Caco-2 (cell line): ENCODE measurements at places on chromosomes 7 and 10.

DNA sequence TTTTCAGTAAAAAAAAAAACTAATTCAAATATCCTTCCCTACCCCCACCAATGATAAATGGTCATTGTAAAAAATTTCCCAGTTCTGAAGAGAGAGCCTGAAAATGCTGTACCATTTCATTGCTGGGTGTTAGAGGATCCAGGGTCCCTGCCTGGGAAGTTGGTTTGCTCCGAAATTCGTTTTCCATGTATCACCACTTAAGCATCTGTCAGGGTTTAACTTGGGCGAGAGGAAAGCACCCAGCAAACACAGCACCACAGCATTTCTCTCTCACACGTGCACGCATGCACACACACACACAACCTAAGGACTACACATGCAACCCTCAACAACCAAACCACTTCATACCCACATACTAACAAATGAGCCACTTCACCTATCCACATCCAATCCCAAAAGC is 42.1 kb upstream of the EMX2 start:
- no peaks in the 10 kb centered on the region for H3K36me3 ChIP-seq
- H3K27ac ChIP-seq, result no peak overlapping the region
- no peak overlapping the region for H3K4me3 ChIP-seq
- no peak for DNase-seq
- no peaks in the 10 kb centered on the region for H3K27me3 ChIP-seq

GRCh38 chr10:127283576-127283975 is 87.2 kb upstream of the INSYN2A start:
- no peaks in the 10 kb centered on the region for H3K4me1 ChIP-seq
- no peak overlapping the region for H3K4me3 ChIP-seq
- DNase-seq, result no peak
- H3K27me3 ChIP-seq, result no peaks in the 10 kb centered on the region
- H3K27ac ChIP-seq, result no peak overlapping the region
- no peaks in the 10 kb centered on the region for H3K36me3 ChIP-seq

DNA sequence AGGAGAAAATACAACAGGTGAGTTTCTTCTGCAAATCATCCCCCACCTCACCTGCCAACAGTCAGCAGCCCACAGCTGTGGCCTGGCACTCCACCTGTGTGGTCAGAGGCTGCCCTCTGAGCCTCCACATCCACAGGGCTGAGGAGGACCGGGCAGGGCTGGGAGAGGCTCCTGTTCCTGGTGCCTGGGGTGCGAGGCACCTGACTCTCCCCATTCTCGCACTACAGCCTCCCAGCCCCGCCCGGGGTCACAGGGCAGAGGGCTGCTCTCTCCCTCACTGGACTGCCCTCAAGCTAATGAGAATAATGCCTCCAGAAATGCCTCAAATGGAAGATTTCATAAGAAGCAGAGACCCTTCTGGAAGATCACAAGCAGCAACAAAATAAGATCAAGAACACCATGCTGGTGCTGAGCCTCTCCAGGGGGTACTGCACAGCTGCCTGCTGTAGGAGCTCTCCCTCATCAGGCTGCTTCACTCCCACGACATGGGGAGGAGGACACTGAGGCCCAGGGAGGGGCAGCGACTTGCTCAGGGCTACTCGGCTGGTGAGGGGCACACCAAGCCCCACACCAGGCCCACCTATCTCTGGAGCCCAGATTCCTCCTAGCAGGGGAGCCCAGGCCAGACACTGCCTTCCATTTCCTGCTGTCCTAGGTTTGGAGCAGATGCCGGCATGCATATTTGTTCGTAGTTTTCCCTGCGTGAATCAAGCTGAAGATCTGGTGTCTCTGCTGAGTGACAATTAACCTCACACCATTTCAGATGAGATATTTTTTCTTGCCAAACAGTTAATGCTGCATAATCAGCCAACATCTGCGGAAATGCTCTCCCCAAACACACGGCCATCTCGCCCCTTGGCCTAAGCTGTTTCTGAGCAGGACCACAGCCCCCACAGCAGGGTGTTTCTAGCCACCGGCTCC is 76.5 kb downstream of the FAM53B start:
- no peak overlapping the region for H3K4me3 ChIP-seq
- no peaks in the 10 kb centered on the region for H3K27me3 ChIP-seq
- peaks cover 3% of the 10 kb centered on the region for H3K36me3 ChIP-seq
- peaks cover 25% of the 10 kb centered on the region for H3K4me1 ChIP-seq

DNA sequence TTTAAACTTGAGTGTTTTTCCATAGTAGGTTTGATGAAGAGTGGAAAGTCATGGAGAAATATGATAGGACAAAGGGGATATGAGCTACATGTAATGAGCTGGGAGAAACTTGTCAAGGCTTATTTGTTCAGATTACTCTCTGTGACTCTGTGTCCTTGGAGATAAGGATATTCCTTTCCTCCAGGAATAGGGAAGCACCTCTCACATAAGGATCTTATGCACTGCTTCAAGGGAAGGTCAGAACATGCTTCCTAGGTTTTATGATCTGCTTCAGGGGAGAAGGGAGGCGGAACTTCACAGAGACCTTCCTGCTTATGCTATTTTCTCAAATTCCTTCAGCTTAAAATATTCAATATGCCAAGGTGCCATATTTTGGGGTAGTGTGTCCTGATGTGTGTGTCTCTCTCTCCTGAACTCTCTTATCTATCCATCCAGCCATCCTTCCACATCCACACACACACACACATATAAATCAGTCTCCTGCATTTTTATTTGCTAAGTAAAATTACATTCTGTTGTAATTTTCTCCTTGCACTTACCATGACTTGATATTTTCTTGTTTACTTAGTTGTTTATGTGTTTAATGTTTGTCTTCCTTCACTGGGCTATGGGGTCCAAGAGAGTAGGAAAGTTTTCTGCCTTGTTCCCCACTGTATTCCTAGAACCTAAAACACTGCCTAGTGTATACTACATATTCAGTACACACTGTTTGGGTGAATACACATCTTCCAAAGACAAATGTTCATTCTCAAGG is 26.4 kb downstream of the ARL4A start:
- no peaks in the 10 kb centered on the region for H3K27me3 ChIP-seq
- no peak overlapping the region for H3K27ac ChIP-seq
- no peak overlapping the region for H3K4me3 ChIP-seq
- DNase-seq, result no peak

DNA sequence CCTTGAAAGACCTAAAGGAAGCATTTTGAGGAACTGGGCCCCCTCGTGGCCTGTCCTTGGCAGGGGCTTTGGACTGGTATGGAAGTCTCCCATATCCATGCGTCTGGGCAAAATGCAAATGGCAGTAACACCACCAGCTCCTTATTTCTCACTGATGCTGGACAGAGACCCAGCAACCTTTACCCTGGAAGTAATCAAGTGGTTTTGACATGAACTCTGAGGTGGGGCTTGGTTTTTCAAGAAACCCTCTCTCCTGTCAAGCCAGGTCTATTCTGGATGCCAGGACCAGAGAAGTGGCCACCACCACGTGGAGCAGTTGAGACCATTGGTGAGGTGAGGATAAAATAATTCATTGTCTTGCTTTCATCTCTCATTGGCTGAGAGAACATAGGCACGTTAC is 84.4 kb downstream of the OTUD1 start:
- H3K27me3 ChIP-seq, result no peaks in the 10 kb centered on the region
- no peak overlapping the region for H3K27ac ChIP-seq
- no peak for DNase-seq
- H3K4me1 ChIP-seq, result no peaks in the 10 kb centered on the region

GRCh38 chr7:157418204-157419034 is 81.6 kb downstream of the DNAJB6 start:
- H3K36me3 ChIP-seq, result no peaks in the 10 kb centered on the region; the same call in 1 of the 2 replicates
- H3K4me1 ChIP-seq, result no peaks in the 10 kb centered on the region
- no peaks in the 10 kb centered on the region for H3K27me3 ChIP-seq
- DNase-seq, result no peak
- H3K27ac ChIP-seq, result no peak overlapping the region
- no peak overlapping the region for H3K4me3 ChIP-seq

DNA sequence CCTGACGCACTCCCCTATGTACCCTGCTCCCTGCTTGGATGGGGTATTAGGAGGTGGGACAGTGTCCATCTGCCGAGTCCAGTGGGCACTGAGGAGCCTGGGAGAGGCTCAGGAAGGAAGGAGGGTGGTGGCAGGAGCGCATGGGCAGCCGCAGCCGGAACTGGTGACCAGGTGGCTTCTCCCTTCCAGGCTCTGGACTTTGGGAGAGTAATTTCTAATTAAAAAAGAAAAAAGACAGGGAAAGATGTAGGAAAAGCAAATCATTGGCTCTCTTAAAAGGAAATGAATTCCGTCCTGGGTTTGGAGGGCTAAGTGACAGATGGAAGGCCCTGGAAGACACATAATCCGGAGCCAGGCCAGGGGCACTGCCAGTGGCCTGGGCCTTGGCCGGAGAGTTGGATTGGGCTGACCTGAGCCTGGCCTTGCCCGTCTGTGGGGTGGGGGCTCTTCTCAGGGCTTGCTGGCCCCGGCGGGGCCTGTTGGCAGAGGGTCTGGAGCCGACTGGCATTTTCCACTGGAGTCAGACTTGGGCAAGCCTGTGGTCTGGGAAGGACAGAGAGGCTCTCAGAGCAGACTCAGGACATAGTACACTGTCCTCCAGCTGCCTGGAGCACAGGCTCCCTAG is 63.0 kb downstream of the NEURL1 start:
- peaks cover 10% of the 10 kb centered on the region for H3K4me1 ChIP-seq
- no peak overlapping the region for H3K4me3 ChIP-seq
- H3K27ac ChIP-seq, result no peak overlapping the region
- no peaks in the 10 kb centered on the region; the same call in 1 of the 2 replicates for H3K27me3 ChIP-seq
- no peaks in the 10 kb centered on the region for H3K36me3 ChIP-seq
- no peak for DNase-seq

DNA sequence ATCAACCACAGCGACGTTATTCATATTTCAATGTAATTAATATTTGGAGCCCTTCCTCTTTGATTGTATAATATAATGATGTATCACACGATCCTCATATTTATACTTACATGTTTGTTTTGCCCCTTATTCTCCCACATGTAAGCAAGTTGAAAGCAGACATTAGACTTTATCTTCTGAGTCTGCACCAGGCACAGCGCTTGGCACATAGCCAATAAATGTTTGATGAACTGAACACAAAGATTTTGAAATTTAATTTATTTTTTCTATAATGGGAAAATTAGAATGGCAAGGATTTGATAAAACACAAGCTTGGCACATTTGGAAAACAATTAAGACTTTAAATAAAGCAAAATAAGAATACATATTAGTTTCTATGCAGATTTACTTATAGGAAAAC is 31.6 kb downstream of the ZFAND4 start:
- no peaks in the 10 kb centered on the region for H3K36me3 ChIP-seq
- H3K4me3 ChIP-seq, result no peak overlapping the region
- no peak overlapping the region for H3K27ac ChIP-seq
- H3K4me1 ChIP-seq, result no peaks in the 10 kb centered on the region
- H3K27me3 ChIP-seq, result no peaks in the 10 kb centered on the region
- no peak for DNase-seq

GRCh38 chr7:44338600-44338999 is 13.2 kb upstream of the CAMK2B start:
- no peak overlapping the region for H3K4me3 ChIP-seq
- no peak for DNase-seq
- no peaks in the 10 kb centered on the region for H3K36me3 ChIP-seq
- no peak overlapping the region for H3K27ac ChIP-seq
- H3K27me3 ChIP-seq, result no peaks in the 10 kb centered on the region

- no peak for DNase-seq
- H3K27ac ChIP-seq, result no peak overlapping the region
- H3K27me3 ChIP-seq, result no peaks in the 10 kb centered on the region
- H3K4me3 ChIP-seq, result no peak overlapping the region
- H3K36me3 ChIP-seq, result no peaks in the 10 kb centered on the region
- H3K4me1 ChIP-seq, result peaks cover 10% of the 10 kb centered on the region
Measured at GRCh38 chr7:5629941-5630340, 151.5 kb downstream of the RNF216 start.

GRCh38 chr7:87038993-87039690 is 20.3 kb downstream of the ELAPOR2 start:
- no peak for DNase-seq
- no peaks in the 10 kb centered on the region for H3K4me1 ChIP-seq
- no peaks in the 10 kb centered on the region for H3K36me3 ChIP-seq
- H3K27me3 ChIP-seq, result no peaks in the 10 kb centered on the region
- H3K4me3 ChIP-seq, result peak overlapping the region; percentile 14; the same call in 1 of the 2 replicates
- peak overlapping the region; percentile 64 for H3K27ac ChIP-seq

- no peak overlapping the region for H3K4me3 ChIP-seq
- no peaks in the 10 kb centered on the region for H3K36me3 ChIP-seq
- DNase-seq, result no peak
- no peak overlapping the region for H3K27ac ChIP-seq
- no peaks in the 10 kb centered on the region for H3K27me3 ChIP-seq
Measured at GRCh38 chr7:66169616-66170015, 35.5 kb upstream of the TPST1 start.

GRCh38 chr7:30136117-30136731 is 1.4 kb downstream of the MTURN start:
- H3K27ac ChIP-seq, result peak overlapping the region; percentile 51
- H3K27me3 ChIP-seq, result no peaks in the 10 kb centered on the region; the same call in 1 of the 2 replicates
- H3K4me3 ChIP-seq, result peak overlapping the region; percentile 86
- no peaks in the 10 kb centered on the region for H3K4me1 ChIP-seq
- DNase-seq, result no peak
- no peaks in the 10 kb centered on the region for H3K36me3 ChIP-seq

DNA sequence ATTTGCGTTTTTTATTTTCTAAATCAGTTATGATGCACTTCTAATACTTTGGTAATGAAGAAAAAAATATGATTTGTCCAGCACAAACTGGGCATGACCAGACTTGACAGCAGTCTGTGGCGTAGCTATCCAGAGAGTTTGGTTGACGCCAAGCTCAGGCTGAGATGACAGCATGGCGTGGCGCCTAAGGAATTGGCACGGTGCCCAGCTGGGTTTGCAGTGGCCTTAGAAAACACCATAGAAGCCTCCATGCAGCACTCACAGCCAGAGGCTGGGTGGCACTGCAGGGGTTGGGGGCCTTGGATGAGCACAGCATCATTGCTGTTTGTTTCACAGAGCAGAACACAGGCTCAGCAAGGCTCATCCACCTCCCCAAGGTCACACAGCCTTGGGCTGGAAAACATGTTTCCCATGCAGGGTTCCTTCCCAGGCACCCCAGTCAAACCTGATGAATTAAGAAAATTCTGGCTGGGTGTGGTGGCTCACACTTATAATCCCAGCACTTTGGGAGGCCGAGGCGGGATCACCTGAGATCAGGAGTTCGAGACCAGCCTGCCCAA is 88.9 kb downstream of the GTF2IRD1 start:
- H3K4me1 ChIP-seq, result 0 out of 2 replicates have a peak, but pooled peaks cover 6% of the 10 kb centered on the region
- peaks cover 8% of the 10 kb centered on the region for H3K36me3 ChIP-seq
- no peak overlapping the region for H3K4me3 ChIP-seq
- H3K27ac ChIP-seq, result no peak overlapping the region
- H3K27me3 ChIP-seq, result no peaks in the 10 kb centered on the region

GRCh38 chr10:37403776-37404175 is 278.4 kb downstream of the ANKRD30A start:
- H3K27ac ChIP-seq, result no peak overlapping the region
- no peaks in the 10 kb centered on the region; the same call in 1 of the 2 replicates for H3K27me3 ChIP-seq
- H3K4me3 ChIP-seq, result no peak overlapping the region
- H3K36me3 ChIP-seq, result no peaks in the 10 kb centered on the region
- H3K4me1 ChIP-seq, result no peaks in the 10 kb centered on the region

- no peaks in the 10 kb centered on the region; the same call in 1 of the 2 replicates for H3K36me3 ChIP-seq
- peak overlapping the region; percentile 82 for H3K27ac ChIP-seq
- peak overlapping the region; percentile 89 for H3K4me3 ChIP-seq
- H3K4me1 ChIP-seq, result peaks cover 2% of the 10 kb centered on the region
- no peaks in the 10 kb centered on the region for H3K27me3 ChIP-seq
- DNase-seq, result no peak
Measured at GRCh38 chr7:2559283-2559950, 638 bp downstream of the IQCE start.
